ENCODE measurements at places on chromosomes 1 and 21.

DNA sequence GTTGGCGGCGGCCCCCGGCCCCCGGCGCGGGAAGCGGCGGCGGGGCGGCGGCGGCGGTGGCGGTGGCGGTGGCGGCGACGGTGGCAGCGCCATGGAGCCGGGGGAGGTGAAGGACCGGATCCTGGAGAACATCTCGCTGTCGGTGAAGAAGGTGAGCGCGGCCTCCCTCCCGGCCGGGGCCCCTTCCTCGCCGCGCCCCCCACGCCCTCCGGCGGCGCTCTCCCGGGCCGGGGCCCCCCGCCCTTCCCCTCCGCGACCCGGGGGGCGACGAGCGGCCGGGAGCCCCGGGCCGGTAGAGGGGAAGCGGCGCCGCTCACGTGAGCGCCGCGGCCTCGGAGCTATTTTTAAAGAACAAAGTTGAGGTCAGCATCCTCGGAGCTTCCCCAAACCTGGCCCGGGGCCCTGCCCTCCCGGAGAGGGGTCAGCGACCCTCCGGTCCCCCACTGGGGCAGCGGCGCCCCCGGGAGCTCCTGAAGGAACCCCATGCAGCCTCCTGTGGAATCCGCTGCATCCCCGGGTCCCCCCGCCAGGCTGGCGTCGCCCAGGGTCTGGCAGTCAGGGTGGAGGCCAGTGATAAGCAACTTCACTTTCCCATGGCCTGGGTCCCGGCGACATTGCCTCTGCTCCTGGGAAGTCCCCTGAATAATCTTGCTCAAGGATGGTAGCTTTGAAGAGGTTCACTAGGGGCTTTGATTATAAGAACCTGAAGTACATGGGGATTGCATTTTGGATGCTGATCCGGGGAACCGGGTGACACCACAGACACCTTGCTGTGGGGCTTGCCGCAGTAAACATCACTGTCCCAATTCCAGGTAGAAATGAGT, 560 bp downstream of the PLEKHM2 start:
- peak; percentile 46 for DNase-seq

GRCh38 chr1:29304025-29304684, 67.8 kb downstream of the PTPRU start:
- no peak for DNase-seq

DNA sequence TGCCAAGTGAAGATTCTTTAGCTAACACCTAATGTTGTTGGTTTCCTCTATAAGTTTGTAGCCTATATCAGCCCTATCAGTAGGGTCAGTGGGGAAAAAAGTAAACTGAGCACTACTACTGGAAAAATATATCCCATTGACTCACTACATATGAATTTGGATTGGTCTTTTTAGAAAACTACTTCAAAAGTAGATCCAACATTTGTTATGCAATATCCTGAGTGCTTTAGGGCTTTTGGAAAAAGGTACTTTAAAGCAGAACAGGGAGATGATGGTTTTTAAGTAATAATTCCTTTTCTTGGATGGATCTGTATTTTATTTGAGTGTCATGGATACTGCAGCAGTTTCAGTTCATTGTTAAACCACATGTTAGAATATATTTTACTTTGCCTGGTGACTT, 7.1 kb downstream of the C1orf21 start:
- no peak for DNase-seq

GRCh38 chr1:20480243-20480944, 5.6 kb downstream of the CAMK2N1 start:
- DNase-seq = no peak

DNA sequence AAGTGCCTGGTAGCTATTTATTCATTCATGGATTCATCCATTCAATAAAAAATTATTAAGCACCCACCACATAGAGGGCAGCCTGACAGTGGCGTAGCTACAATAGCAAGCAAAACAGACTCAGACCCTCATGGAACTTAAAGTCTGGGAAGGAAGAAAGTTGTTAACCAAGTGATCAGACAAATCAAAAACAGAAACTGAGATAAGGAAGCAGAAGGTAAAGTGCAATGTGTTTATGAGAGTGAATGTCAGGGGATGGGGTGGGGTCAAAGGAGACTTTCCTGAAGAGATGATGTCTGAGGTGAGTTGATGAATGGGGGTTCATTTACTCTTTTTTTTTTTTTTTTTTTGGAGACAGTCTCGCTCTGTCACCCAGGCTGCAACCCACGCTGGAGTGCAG, 2.8 kb upstream of the WASF2 start:
- DNase-seq = no peak

DNA sequence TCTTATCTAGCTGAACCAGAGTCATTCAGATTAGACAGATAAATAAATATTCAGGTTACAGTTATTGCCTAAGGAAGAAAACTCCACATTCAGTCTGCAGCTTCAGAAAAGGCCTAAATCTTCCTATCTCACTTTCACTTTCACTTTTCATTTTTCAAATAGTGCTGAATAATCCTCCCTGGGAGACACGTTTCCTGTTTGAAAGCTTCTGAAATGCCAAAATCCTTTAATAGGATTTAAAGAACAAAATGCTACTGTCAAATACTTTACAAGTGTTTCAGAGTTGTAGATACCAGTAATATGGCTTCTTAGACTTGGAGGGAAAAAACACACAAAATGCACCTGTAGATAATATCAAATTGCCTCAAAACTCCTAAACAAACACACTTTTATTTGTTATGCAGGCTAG, 3.9 kb downstream of the PSMB2 start:
- DNase-seq = no peak

DNA sequence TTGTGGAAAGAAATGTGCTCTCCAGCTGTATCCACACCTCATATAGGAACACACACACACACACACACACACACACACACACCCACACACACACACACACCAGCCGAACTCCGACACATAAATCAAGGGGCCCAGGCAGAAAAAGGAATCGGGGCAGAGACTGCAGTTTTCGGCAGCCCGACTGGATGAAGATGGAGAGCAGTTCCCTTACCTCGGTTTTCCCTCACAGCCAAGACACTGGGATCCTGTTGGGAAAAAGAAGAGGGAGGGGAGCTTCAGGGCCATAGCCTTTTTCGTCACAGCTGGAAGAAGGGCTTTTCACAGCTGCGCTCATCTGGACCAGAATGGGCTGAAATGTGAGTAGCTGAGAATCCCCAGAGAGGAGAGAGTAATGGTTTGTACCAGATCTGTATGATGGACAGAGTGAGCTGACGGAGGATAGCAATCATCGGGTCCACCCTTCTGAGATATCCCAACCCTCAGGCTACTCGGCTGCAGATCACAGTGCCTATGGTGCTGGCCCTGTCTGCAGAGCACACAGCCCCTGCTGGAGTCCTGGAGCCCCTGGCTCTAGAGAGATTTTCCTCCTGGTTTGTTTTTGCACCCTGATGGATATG, 37.7 kb downstream of the PIK3C2B start:
- no peak for DNase-seq

DNA sequence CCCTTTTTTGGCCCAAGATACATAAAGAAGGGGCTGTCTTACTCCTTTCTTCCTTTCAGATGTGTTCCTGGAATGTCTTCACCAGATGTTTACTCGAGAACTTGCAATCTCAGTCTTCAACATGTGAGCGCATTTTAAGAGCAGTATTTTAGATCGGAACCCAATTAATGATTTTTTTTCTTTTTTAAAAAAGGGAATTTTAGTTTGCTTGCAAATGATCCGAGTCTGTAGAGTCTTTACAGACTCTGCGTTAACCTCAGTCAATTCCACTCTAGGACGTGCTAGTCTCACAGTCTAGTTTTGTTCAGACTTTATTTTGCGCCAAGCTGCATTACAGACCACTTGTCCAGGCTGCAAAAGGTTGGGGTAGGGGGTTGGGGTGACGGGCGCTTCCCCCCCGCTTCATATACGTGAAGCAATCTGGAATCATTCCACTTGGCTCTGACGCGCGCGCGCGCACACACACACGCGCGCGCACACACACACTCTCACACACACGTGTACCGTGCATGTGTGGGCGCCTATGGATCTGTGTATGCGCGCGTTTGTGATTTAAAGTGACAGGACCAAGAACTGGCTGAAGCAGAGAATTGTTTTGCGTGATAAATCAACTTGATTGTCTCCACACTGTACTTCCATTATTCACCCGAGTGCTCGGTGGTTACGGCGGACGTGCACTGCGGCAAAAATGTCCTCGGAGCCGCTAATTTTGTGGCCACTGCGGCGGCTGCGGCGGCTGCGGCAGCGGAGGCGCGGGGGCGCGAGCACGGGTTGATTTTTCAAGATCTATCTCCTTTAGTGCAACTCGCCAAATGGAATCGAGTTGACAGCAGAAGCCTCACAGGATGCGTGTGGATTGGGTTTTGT, 25.6 kb upstream of the NFIA start:
- DNase-seq = no peak

GRCh38 chr1:47934243-47934805, 62.9 kb downstream of the TRABD2B start:
- DNase-seq = no peak

DNA sequence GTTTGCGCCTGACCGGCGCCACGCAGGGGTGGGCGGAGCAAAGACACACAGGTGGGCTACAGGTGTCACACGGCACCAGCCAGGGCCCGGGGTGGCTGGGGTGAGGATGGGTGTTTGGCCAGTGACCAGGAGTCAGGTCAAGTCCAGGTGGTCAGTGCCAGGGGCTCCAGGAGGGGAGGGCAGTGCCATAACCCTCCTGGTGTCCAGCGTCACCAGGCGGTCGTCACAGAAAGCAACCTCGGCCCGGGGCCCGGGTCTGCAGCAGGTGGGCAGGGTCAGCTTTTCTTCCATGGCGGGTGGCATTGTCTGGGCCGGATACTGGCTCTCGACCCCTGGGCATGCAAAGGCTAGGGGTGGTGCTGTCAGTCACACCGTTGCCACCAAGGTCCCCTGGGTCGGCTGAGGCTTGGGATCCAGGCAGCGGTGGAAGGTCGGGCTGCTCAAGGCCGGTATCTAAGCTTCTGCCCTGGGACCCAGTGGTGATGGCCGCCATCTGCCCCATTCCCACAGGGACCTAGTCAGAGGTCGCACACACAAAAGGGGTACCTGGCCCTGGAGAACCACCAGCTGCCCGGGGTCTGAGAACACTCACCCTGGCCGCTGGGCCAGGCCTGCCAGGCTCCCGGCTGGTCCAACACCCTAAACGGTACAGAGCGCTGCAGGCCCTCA, 1.8 kb downstream of the FNDC10 start:
- no peak for DNase-seq

DNA sequence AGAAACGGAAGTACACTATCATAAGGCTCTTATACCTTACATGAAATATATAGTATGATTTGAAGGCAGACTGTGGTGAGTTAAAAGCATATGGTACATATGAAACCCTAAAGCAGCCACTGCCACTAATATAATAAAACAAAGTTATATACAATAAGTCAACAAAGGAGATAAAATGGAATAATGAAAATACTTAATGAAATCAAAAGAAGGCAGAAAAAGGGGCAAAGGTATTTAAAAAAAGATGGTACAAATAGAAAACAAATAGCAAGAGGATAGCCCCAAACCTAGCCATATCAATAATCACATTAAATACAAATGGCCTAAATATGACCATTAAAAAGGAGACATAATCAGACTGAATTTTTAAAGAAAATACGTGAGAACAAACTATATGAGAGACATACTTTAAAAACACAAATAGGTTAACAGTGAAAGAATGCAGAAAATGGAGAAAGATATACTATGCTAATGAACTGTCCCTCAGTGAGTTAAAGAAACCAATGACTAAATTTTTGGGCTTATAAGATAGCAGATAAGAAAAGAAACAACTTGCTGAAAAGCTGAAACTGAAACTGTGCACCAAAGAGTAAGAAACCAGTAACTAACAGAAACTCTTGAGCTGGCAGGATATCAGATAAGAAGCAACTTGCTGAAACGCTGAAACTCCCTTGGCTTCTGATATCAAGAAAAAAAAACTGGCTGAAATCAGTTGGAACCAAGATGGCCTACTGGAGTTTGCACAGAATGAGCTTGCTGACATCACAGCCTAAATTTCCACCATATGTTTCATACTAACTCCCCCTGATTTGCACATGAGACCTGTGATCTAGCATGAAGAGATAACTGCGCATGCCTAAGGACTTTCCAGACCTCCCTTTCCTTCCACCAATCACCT, 44.3 kb upstream of the IL10 start:
- no peak for DNase-seq

GRCh38 chr1:103516693-103517092, 8.8 kb upstream of the RNPC3 start:
- DNase-seq = no peak

Data from activated B cell treated with CpG ODN at 0.5 μM for 24 hours (primary cell).